Thoracic aorta endothelial cell (primary cell): ENCODE measurements at places on chromosomes 13 and 19. TPM values are rescaled to one million over a fixed set of nuclear protein-coding genes. Genes with fewer than 3 reads are reported as not detected.

TPT1 gene
- 2,458 and 2,781 TPM in 2 replicates for total RNA-seq

FUT1 gene
- 5.5 and 7.2 TPM in 2 replicates for total RNA-seq

FGF21 gene
- total RNA-seq = not detected in 2 replicates

CLIP3 gene
- 4.3 and 6.6 TPM in 2 replicates for total RNA-seq

PRRG2 gene
- 1.9 and 3.1 TPM in 2 replicates for total RNA-seq

CCDC8 gene
- 0.13 and 0.36 TPM in 2 replicates for total RNA-seq

FAM83E gene
- 0.27 and 0.57 TPM in 2 replicates for total RNA-seq

ICAM4 gene
- total RNA-seq = 0.29 and 0.40 TPM in 2 replicates

CCNA1 gene
- 34.8 and 70.5 TPM in 2 replicates for total RNA-seq

MISP gene
- total RNA-seq = 0.13 TPM in 1 of 2 replicates, not detected in the other
